ENCODE measurements at places on chromosomes 11 and 22.

- DNase-seq: no peak
- H3K27me3 ChIP-seq: no peaks in the 10 kb centered on the region
- H3K4me1 ChIP-seq: peaks cover 41% of the 10 kb centered on the region
- H3K36me3 ChIP-seq: peaks cover 12% of the 10 kb centered on the region
- H3K27ac ChIP-seq: peak overlapping the region; percentile 20
- peak overlapping the region; percentile 80 for H3K4me3 ChIP-seq
Measured at GRCh38 chr11:67503119-67504004, 1.8 kb downstream of the PITPNM1 start.

DNA sequence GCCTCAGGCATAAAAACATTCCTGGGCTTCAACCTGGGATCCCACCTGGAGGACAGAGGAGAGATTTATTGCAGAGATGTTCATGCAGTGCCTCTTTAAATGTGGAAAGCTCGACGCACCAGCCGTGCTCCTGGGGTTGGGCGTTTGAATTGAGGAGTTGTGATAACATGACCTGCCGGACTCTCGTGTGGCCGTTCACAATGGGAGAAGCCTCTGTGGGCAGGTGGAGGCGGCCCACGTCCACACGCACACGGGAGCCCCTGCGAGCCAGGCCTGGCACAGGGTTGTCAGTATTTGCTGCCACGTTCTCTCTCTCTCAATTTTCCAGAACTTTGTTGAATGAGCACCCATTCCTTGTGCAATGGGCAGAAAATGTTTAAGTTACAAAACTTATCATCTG lies 58.3 kb upstream of the PPARA start:
- DNase-seq: no peak
- no peaks in the 10 kb centered on the region for H3K4me1 ChIP-seq
- H3K27ac ChIP-seq: no peak overlapping the region
- H3K27me3 ChIP-seq: no peaks in the 10 kb centered on the region
- H3K36me3 ChIP-seq: no peaks in the 10 kb centered on the region
- H3K4me3 ChIP-seq: no peak overlapping the region

GRCh38 chr11:30422447-30423278 lies 99.8 kb downstream of the ARL14EP start:
- no peaks in the 10 kb centered on the region for H3K4me1 ChIP-seq
- H3K36me3 ChIP-seq: no peaks in the 10 kb centered on the region
- H3K4me3 ChIP-seq: no peak overlapping the region

GRCh38 chr11:118310271-118310670 lies 5.7 kb downstream of the CD3E start:
- H3K4me1 ChIP-seq: peaks cover 86% of the 10 kb centered on the region
- peaks cover 29% of the 10 kb centered on the region for H3K36me3 ChIP-seq
- DNase-seq: no peak
- H3K27me3 ChIP-seq: no peaks in the 10 kb centered on the region
- H3K27ac ChIP-seq: peak overlapping the region; percentile 49
- no peak overlapping the region for H3K4me3 ChIP-seq

DNA sequence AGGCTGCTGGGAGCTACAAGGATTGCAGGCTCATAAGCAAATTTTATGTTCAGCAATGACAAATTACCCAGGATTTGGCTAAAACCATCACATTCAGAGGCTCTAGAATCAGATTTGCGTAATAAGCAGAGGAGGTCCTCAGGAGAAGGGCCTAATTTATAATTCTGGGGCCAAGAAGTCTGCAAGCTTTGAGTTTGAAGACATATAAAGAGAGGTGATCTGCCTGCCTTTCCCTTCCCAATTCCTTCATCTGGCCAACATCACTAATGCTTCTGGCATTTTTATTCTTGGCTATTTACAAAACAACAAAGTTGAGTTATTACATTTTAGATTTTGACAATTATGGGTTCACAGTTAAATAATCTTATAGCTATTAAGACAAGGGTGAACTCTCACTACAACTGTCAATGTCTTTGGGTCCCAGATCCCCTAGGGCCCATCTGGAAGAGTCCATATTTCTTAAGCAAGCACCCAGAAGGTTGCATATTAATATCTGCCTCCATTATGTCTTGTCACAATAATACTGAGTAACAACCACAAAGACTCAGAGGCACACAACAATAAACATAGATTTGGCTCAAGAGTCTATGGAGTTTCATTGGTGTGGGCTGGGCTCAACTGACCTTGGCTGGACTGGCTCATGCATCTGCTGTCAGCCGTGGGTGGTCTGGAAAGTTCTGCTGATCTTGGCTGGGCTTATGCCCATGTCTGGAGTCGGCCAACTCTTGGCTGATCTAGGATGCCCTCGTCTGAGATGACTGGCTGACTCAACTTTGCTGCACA lies 67.2 kb upstream of the CD82 start:
- DNase-seq: no peak
- peaks cover 6% of the 10 kb centered on the region for H3K27me3 ChIP-seq
- H3K4me1 ChIP-seq: no peaks in the 10 kb centered on the region
- H3K36me3 ChIP-seq: no peaks in the 10 kb centered on the region

- H3K27me3 ChIP-seq: peaks cover 14% of the 10 kb centered on the region
- no peak overlapping the region for H3K27ac ChIP-seq
- H3K4me1 ChIP-seq: no peaks in the 10 kb centered on the region
- H3K36me3 ChIP-seq: peaks cover 2% of the 10 kb centered on the region
- DNase-seq: no peak
Measured at GRCh38 chr11:15675683-15676082, 561.0 kb downstream of the INSC start.

- peak overlapping the region; percentile 25 for H3K27ac ChIP-seq
- DNase-seq: no peak
- H3K27me3 ChIP-seq: no peaks in the 10 kb centered on the region
- H3K36me3 ChIP-seq: no peaks in the 10 kb centered on the region
Measured at GRCh38 chr22:46731246-46732040, 6.6 kb downstream of the CERK start.

- no peaks in the 10 kb centered on the region for H3K27me3 ChIP-seq
- H3K4me1 ChIP-seq: no peaks in the 10 kb centered on the region
- H3K4me3 ChIP-seq: no peak overlapping the region
- no peaks in the 10 kb centered on the region for H3K36me3 ChIP-seq
- no peak overlapping the region for H3K27ac ChIP-seq
Measured at GRCh38 chr11:80816966-80817365, 1376.1 kb upstream of the TENM4 start.

- DNase-seq: peak; percentile 84
- H3K4me1 ChIP-seq: peaks cover 29% of the 10 kb centered on the region
- peak overlapping the region; percentile 79 for H3K4me3 ChIP-seq
- H3K27ac ChIP-seq: no peak overlapping the region
- H3K27me3 ChIP-seq: no peaks in the 10 kb centered on the region
Measured at GRCh38 chr22:39534591-39535356, 2.2 kb upstream of the RPS19BP1 start.

DNA sequence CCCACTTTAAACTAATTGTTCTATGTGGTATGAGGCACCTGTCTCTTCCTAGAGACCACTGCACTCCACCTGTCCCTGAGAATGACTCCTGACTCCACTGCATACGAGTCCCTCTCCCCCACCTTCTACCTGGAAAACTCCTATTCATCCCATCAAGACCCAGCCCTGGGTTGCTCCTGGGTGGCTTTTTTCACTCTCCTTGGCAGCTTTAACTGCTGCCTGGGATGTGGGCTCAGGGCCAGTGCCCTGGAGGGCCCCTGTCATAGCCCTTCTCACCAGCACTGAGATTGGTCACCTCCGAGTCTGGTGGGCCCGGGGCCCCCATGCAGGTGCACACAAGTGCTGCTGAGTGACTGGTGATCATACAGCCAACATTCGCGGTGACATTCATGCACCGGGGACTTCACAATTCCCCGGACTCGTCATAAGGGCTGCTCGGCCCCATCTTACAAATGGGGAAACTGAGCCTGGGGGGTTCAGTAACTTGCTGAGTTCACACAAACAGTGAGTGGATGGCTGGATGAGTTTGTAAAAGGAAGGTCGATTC lies 25.9 kb upstream of the TOLLIP start:
- DNase-seq: no peak
- H3K36me3 ChIP-seq: peaks cover 3% of the 10 kb centered on the region
- peaks cover 25% of the 10 kb centered on the region for H3K4me1 ChIP-seq
- H3K27ac ChIP-seq: no peak overlapping the region
- H3K4me3 ChIP-seq: peak overlapping the region; percentile 82

- H3K27ac ChIP-seq: no peak overlapping the region
- no peak for DNase-seq
- no peaks in the 10 kb centered on the region for H3K27me3 ChIP-seq
- H3K4me3 ChIP-seq: no peak overlapping the region
Measured at GRCh38 chr11:15685306-15685705, 570.6 kb downstream of the INSC start.

DNA sequence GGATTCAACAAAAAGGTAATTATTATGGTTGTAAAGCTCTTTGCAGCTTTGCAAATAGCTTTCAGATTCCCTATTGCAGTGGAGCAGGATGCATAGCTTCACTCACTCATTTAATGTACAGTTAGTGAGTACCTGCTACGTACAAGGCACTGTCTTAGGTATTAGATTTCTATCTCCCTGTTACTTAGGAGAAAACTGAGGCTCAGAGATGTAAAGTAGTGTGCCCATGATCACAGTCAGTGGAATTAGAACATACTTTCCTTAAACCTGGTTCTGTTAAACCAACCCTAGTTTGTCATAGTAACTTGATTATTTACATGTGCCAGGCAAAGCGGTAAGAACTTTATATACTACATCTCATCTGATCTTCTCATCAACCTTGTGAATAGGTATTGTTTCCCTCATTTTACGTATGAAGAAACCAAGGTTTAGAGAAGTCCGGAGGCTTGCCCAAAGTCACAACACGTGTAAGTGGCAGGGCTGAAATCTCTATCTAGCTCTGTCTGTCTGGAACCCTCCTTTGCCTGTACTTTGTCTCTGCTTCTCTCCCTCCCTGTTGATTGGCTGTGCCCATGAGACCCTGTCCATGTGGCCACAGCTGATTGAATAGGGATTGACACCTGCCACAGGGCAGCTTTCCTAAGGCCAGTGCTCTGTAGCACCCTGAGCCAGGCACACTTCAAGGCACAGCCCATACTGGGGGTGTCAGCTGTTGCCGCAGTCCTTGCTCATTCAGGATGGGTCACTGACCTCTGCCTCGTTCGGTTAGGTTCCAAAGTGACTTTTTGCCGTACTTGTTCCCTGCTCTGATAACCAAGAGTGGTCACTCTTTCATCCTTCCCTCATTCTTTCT lies 63.8 kb upstream of the PRSS23 start:
- no peak overlapping the region for H3K4me3 ChIP-seq
- peaks cover 14% of the 10 kb centered on the region for H3K4me1 ChIP-seq
- peaks cover 24% of the 10 kb centered on the region for H3K27me3 ChIP-seq
- no peak for DNase-seq
- H3K27ac ChIP-seq: no peak overlapping the region

Measured in activated T-cell treated with anti-CD3 and anti-CD28 coated beads, Interleukin-2, amount 50 U/mL, for 72 hours (primary cell).